Stimulated activated CD4-positive, alpha-beta T cell treated with anti-CD3 and anti-CD28 coated beads, Interleukin-2, amount 100 ng/mL, for 24 hours (primary cell): ENCODE measurements at places on chromosomes 12 and 14.
A peak's percentile ranks its signal among the peaks of the same experiment; 100 is the strongest.

- DNase-seq = no peak
Measured at GRCh38 chr12:111193977-111194702, 174.8 kb downstream of the PHETA1 start.

- DNase-seq = peak; percentile 87
Measured at GRCh38 chr12:13100882-13101769, 2.3 kb downstream of the GSG1 start.

GRCh38 chr12:13661005-13661887 is 320.2 kb downstream of the GRIN2B start:
- peak; percentile 22 for DNase-seq

- DNase-seq = no peak
Measured at GRCh38 chr14:31080056-31080455, 53.9 kb upstream of the STRN3 start.

DNA sequence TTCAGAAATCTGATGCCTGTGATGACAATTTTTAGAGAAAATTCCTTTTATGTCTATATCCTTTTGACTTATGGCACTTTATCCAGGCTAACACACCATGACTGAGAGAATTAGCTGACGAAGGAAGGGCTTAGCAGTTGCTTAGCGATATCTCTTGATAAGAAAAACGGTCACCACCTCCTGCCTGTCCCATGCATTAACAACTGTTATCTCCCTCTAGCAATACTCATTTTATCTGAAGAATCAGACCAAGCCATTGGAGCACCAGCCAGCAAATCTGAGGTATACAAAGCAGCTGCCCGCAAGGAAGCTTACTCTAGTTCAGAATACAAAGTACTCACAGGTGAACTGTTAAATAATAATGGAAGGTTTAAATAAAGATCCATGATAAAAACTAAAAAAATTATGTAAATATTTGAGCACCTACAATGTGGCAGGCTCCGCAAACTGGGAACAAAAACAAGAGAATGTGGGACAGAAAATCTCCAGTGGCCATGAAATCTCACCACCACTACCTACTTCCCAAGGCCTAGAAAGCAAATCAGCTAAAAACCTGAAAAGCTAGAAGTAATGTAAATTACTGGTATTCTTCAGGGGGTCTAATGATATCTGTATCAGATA is 24.3 kb downstream of the PPM1H start:
- DNase-seq = no peak

DNA sequence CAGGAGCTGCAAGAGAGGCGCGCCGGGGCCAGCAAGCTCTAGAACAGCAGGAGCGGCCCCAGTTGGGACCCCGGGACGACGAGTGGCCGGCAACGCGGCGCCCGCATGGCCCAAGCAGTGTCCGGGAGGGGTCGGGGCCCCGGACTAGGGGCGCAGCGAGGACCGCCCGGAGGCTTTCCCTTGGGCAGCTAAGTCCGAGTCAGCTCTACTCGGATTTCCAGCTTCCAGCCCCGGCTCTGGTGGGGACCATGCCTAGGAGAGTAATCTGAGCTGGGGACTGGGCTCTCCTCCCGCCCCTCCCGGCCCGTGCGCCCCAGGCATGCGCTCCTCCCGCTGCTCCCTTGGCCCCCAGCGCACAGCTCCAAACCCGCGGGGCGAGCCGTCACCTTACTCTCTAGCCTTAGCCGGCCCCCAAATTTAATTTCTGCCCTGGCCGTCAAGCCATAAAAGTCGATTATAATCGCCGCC is 41.6 kb upstream of the CAPRIN2 start:
- no peak for DNase-seq

DNA sequence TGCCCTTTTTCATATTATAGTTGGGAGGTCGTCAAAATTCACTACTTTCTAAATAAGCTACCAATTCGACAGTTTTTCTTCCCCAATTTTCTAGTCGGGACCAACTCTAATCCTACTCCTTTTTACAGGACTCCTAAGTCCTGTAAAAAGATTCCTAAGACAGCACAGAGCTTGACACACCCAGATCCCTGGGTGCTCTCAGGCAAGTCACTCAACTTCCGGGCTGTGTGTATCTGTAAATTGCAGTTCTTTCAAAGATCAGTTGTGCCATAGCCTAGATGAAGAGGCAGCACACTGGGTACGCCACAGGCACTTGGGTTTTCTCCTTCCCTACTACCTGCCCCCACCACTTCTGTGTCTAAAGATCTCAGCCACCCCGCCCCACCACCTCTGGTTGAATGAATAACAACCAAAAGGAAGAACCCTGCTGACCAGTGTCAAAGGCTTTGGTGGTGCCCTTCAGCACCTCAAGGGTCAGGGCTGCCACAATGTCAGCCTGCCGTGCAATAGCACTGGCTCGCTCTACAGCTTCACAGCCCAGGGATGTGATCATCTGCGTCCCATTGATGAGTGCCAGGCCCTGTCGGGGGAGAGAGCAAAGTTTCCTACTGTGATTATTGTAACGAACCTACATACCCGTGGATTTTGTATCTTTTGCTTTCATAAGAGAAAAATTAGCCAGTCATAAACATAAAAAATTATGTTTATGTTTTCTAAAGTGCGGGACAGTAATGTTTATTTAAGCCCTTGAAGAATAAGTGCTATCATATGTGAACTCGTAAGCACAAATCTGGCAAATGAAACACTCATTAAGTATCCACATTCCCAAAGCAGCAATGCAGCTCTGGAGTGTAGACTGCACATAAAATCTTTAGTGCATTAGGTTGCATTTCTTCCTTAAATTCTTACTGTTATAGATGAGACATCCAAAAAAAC is 9.2 kb downstream of the HAL start:
- DNase-seq = no peak

DNA sequence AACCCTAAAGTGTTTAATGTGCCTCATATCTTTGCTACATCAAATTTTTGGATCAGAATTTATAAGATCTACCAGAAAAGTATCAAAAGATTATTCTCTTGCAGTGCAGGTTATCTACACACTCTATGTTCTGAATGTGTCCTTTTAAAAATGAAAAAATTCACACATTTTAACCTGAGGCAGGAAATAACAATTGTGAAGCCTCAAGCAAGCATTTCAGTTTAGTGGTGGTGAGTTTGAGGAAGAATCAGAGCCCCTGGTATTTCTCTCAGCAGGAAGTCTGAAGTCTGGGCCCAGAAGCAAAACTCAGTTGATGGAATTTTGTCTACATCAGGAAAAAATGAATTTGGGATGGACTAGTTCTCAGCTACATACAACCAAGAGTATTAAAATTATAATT is 137.0 kb upstream of the PZP start:
- no peak for DNase-seq

DNA sequence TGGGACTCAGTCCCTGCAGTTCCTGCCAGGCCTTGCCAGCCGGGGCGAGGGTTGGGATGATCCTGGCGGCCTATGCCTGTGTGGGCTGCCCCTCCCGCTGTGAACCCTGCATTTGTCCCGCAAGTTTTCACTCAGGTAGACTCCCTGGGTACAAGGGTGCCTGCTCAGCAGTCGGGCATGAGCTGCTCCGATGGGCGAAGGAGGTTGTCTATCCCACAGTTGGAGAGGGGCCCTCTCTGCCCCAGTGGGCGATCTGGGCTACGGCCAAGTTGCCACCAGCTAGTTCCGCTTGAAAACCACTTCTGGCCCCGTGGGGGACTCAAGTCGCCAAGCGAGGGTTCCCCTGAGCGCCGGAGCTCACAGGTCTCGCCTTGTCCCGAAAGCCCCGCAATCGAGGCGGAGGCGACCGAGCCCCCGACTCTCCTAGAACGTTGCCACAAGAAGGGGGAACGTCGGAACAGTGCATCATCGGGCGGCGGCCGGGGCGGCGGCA is 365 bp upstream of the TPI1 start:
- DNase-seq = no peak

- peak; percentile 51 for DNase-seq
Measured at GRCh38 chr12:118307069-118307954, 65.4 kb downstream of the TAOK3 start.

DNA sequence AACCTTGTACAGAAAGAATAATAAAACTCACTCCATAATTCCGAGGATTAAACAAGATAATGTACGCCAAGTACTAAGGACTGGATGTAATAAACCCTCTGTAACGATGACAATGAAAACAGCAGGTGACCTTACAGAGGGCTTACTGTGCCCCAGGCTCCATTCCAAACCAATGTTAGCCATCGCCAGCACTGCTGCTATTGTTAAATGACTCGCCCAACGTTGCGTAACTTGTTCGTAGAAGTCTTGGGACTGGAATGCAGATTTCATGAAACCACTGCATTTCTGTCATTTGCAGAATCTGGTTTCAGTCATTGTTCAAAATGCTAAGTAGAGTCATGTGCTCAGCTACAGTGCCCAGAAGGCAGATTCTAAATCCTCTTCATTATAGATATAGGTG is 728 bp upstream of the STON2 start:
- peak; percentile 9 for DNase-seq

GRCh38 chr14:23610090-23610814 is 25.9 kb upstream of the DHRS2 start:
- DNase-seq = no peak
